Stimulated activated CD8-positive, alpha-beta memory T cell treated with anti-CD3 and anti-CD28 coated beads, Interleukin-2, amount 100 ng/mL, for 1 hour (primary cell): ENCODE measurements at places on chromosomes 11 and 22.
A peak's percentile ranks its signal among the peaks of the same experiment; 100 is the strongest.

- DNase-seq, result no peak
Observed at GRCh38 chr11:46294365-46295309, 17.2 kb downstream of the CREB3L1 start.

GRCh38 chr11:1557904-1558774 lies 13.9 kb downstream of the DUSP8 start:
- DNase-seq, result no peak

DNA sequence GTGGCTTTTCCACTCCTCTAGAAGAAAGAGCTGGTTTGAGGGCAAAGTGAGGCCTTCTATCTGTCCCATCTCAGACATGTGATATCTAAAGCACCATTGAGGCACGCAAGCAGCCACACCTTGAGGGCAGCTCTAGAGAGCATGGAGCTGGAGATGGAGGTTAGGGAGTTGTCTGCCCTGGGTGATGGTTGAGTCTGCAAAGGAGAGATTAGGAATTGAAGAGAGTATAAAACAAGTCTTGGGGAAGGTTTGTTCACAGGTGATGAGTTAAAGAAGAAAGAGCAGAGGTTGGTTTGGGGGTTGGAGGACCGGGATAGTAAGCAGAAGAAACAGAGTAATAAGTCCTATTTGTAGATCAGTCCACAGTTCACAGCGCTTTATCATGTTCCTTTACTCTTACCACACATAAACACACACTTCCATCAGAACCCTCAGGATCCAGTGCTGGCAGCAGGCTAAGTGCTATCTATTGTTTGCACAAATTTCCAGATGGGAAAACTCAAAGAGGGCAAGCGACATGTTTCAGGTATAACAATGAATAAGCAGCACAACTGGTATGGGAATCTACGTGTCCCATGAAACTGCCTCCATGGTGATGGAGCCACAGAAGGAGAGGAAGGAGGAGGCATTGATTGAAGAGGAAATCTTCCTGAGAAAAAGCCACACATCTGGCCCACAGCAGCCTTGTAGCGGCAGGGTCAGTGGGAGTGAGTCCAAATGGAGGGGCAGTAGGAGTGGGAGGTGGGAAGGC lies 65.8 kb downstream of the RASSF10 start:
- no peak for DNase-seq

- no peak for DNase-seq
Observed at GRCh38 chr11:114136686-114137640, 77.5 kb downstream of the ZBTB16 start.

DNA sequence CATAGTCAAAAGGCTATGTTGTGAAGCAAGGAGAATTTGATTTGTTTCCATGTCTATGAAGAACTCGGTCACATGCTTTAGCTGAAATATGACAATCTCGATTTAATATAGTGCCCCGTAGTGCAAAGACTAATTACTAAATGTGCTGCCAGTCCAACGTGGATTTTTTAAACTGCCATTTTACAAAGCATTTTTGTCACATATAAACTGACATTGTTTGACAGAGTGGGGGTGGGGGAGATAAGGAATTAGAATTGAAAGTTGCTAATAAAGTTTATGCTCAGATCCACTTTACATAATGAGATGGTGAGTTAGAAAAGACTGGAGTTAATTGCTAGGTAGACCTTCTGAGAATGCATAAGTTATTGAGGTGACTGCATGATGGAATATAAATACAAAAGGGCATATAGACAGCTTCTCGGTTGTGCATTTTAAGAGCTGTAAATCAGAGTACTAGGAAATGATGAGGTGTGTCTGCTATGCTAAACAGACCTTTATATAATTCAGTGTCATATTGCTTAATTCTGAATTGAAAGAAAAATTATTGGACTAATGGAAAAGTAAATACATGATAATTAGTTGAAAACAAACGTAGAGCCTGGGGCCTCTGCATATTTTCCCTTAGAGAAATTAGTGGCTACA lies 158.9 kb upstream of the MTNR1B start:
- no peak for DNase-seq

DNA sequence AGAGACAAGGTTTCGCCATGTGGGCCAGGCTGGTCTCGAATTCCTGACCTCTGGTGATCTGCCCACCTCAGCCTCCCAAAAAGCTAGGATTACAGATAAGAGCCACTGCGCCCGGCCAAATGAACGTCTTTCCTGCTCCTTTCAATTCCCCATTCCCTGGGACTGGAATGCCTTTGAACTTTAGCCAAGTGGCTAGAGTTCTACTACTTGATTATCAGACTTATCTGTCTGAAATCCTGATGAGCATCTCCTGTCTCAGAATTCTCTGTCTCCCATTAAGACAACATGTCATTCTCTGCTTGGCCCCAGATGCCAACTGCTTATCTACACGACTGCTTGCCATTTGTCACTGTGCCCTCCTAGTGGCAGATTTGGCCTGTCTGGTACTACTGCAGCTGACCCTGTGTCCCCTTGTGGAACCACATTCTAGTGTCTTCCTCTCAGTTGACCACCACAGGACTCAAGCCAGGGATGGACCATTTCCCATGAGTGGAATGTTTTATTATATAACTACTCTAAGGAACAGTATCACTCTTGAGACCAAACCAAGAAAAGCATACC lies 33.1 kb upstream of the IPO7 start:
- no peak for DNase-seq

DNA sequence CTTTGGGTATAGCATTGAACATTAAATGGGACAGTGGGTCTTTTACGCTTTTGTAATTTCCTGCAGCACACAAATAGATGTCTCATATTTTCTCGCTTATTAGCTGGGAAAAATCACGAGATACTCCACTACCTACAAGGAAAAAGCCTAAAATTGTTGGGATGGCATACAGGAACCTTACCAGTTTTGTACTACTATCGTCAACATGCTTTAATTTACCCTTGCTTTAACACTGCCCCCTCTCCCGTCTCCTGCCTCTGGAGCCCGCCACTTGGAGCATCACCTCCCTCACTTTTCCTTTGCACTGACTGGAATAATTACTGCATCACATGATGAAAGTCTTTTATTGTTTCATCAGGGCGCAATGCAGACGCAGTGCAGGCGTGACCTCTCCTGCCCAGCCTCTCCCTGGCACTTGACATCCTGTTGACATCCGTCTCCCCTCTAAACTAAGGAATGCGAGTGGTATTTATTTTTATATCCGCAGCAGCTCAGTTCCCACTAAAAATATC lies 1.0 kb upstream of the FNBP4 start:
- no peak for DNase-seq

DNA sequence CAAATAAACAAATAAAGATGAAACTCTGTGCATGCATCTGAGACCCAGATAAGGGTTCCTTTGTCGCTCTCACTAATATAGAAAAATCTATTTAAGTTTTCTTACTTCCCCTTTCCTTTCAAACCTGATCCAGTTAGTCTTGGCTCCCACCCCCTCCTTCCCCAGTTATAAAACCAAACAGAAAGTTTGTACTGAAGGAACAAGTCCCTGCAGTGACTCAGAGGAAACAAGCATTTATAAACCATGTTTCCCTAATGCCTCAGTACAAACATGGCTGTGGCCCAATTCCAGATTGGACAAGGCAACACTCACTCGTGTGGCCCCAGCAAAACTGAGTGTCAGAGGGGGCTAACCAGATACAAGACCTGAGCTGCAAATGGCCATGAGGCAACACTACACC lies 65.5 kb upstream of the ARHGAP20 start:
- no peak for DNase-seq

DNA sequence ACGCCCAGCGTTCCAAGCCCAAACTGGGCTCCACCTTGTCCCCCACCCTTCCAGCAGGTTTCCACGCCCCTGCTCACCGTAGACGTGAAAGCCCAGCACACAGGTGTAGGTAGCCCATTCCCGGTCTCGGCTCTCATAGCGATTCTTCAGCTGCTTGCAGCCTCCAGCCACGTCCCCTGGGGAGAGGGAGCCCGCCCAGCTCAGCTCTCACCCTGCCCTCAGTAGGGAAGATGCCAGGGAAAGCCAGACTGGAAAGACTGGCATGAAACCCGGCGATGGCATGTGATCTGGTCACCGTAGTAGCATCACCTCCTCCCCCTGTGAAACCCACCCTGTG lies 1.4 kb upstream of the MTA2 start:
- no peak for DNase-seq

DNA sequence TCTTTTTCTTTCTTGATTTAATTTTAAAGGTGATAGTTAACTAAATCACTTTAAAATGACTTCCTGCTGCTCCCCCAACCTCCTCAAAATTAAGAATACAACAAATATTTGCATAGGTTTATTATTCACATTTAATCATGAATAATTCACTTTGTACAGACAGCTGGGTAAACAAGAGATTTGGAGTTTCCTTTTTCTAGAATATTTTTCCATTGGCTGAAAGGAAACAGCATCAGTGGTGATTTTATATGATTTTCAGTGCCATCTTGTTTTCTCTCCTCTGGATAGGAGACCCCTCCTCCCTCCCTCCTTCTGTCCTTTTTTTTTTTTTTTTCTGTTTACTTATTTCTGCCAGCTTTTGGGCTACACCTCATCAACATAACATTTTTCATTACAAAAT lies 60.5 kb downstream of the LIF start:
- DNase-seq, result no peak

GRCh38 chr11:61281581-61282250 lies 13.4 kb downstream of the VWCE start:
- no peak for DNase-seq

DNA sequence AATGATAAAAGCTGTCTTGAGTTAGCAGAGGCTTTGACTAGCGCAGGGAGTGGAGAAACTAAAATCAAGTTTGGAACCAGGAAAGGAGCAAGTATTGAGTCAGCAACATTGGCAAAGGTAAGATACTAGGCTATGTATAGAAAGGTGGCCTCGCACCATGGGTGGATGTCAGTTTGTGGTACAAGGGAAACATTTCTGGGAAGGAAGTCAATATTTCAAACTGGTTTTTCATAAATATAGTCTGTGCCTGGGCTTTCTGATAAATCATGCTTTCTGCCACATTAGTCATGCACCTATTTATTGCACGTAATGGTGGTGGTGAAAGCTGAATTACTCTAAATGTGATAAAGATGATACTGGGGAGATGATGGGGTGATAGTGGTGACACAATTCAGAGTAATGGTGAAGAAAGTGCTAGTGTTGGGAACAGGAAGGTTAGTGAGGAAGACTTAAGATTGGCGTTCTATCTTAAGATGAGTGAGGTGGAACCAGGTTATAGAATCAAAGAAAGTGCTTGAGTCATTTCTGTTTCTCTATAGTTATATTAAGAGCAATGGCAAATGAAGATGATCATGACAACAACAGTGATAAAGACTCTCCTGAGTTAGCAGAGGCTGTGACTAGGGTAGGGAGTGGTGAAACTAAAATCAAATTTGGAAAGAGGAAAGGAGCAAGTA lies 729.0 kb downstream of the FAM181B start:
- DNase-seq, result no peak

DNA sequence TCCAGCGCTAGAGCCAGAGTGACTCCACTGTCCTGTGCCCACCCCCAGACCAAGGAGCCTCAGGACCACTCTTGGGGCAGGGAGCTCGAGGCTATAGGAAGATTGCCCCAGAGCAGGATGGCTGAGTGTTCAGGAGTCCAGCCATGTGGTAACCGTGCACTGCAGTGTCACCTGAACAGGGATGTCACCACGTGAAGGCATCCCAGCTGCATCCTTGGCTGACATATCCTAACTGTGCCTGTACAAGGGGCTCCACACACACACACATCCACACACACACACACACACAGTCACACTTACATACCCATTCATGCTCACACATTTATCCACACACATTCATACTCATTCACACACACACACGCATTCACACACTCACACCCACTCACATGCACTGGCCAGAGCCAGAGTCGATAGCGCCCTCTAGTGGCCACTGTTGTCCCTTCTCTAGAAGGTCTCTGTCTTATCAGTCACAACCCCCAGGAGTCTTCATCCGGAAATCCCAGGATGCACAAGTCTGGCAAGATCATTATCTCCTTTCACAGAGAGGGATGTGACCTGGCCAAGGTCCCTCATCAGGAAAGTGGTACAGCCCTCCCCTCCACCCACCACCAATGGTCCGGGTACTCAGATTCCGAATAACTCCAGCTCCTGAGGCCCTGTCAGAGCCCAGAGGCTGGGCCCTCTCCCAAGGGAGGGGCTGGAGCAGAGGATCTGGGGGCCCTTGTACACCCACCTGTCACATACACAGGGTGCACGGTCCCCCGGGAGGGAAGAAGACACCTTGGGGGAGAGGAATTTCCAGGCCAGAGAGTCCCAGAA lies 55.1 kb downstream of the IGLL5 start:
- DNase-seq, result peak; percentile 62

DNA sequence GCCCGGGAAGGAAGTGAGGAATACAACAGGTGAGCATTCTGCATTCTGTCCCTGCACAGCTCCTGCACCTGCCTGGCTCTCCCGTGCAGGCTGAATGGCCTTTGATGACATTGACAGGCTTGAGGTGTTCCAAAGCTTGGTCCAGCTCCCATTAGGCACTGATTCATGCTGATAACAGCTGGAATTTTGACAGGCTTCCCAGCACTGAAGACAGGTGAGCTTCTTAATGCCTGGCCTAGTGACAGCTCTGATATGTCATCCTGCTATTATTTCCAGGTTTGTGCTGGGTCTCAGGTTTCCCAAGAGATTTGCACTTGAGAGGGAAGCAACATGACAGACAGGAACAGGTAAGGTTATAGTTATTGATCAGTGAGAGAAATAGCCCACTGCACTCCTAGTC lies 58.0 kb upstream of the MTNR1B start:
- no peak for DNase-seq

DNA sequence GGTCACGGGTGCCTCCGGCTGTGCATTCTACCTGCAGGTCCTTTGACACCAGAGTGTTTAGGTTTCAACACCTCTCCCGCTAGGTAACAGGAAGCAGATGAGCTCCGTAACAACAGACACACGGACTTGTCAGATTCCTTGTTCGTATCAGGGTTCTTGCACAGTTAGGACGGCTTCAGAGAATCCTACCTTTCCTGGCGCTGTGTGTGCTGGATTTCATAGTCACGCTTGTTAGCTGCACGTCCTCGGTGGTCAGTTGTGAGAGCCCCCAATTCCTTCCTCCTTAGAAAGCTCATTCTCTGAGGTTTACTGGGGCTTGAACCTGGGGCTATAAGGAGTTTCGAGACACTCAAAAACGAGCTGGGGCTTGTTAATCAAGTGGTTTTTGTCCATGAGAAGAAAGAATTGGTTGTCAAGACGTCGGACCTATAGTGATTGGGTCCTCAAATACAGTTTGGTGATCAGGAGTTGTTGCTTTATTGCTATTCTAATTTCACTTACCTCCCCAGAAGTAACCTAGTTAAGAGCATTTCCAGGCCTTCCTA lies 664 bp downstream of the DDB2 start:
- DNase-seq, result no peak

DNA sequence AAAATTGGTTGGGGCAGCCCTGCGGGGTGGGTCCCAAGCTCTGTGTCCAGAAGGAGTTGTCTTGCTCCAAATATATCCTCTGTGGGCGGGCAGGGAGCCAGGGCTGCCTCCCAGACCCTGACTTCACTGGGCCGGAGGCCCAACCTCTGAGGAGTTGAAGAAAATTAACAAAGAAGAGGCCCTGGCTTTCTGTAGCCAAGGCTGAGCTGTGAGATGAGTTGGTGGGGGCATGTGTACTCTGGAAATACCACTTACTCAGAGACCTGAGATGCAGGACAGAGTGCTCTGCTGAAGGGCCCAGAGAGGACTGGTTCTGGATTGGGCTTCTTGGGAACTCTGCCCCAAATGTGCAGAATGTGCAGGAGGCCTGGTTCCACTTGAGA lies 96.3 kb downstream of the SWAP70 start:
- DNase-seq, result no peak
